GOT3 (cell line): ENCODE measurements at places on chromosomes 2 and 18.

- DNase-seq: no peak
Observed at GRCh38 chr18:66872277-66872676, 268.4 kb upstream of the CDH19 start.

- DNase-seq: no peak
Observed at GRCh38 chr2:157172866-157173578, 84.5 kb upstream of the GALNT5 start.

DNA sequence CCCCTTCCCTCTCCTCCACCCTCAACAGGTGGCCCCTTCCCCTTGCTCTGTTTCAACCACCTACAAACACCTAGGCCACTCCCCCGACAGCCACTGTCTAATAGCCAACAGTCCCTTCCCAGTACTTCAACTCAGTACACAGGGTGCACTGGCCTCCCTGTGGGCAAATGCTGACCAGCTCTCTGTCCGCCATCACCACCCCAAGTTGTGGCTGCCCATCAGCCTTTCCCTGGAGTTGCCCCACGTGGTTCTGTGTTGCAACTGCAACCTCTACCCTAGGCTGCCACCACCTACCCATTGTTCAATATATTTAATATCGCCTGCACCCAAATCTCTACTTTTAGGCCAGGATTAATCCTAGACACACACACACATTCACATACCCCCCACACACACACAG lies 173.5 kb downstream of the MREG start:
- no peak for DNase-seq

GRCh38 chr2:88831071-88831791 lies 139.8 kb downstream of the RPIA start:
- no peak for DNase-seq

DNA sequence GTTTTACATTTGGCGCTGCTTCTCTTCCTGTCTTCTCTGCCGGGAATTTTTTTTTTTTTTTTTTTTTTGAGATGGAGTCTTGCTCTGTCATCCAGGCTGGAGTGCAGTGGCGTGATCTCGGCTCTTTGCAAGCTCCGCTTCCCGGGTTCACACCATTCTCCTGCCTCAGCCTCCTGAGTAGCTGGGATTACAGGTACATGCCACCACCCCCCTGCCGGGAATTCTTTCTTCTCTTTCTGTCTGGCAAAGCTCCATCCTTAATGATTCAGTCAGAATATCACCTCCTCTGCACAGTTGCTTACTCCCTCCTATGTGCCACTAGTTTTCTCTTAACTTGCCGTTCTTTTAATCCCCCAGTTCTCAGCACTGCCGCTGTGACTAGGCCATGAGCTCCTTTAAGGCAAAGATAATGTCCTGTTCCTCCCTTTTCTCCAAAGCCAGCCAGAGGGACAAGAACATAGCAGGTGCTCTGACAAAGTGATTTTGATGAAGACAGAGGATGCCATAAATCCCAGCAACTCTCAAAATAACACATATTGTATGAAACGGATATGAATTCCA lies 112.1 kb upstream of the LRATD1 start:
- DNase-seq: no peak

- no peak for DNase-seq
Observed at GRCh38 chr2:159684796-159685195, 27.5 kb upstream of the MARCHF7 start.

DNA sequence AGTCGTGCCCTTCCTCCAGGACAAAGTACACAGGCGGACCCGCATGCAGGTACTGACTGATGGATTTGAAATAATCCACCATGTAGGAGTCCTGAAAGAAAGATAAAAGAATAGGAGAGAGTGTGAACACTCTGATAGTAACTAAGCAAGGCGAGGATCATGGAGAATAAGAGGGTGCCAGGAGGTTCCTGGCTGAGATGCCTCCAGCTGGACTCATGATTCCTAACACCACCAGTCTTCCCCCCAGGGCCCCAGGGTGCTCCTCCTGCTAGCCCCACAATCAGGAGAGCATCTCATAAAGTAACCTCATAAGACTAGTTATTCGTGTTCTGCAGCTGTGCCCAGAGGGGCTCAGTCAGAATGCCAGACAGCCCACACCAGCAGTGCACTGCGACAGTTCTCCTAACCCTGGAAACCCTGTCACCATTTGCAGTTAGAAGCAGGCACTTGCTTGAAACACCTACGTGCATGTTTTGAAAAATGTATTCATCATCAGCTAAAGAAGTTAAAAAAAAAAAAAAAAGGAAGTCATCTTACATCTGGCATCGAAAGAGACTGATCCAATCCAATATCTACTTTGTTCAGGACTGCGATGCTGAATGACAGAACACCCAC lies 36.7 kb downstream of the RMC1 start:
- DNase-seq: no peak

DNA sequence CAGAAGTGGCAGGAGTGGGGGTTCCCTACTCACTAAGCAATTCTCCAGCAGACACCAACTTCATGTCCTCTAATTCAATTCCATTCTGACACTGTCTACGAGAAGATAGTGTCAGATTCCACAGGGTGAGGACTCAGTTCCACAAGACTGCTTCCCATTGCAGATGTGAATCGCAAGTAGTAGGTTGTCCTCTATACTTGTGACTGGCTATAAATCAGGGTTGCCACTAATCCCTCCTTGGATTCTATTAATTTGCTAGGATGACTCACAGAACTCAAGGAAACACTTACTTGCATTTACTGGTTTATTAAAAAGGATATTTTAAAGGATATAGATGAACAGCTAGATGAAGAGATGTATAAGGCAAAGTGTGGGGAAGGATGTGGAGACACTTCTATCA lies 184.1 kb upstream of the ACVR2A start:
- no peak for DNase-seq

DNA sequence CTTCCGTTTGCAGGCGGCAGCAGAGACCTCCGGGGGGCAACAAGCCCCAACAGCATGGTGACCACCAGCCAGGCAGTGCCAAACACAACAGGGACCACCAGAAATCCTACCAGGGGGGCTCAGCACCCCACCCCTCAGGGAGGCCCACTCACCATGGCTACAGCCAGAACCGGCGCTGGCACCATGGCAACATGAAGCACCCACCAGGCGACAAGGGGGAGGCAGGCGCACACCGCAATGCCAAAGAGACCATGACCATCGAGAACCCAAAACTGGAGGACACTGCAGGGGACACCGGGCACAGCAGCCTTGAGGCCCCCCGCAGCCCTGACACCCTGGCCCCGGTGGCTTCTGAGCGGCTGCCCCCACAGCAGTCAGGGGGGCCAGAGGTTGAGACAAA lies 192.9 kb downstream of the SMAD7 start:
- DNase-seq: no peak
